ENCODE measurements at places on chromosomes 5 and 9.
A peak's percentile ranks its signal among the peaks of the same experiment; 100 is the strongest.

- no peak for DNase-seq
Observed at GRCh38 chr5:114857941-114858551, 311.7 kb downstream of the TRIM36 start.

- no peak for DNase-seq
Observed at GRCh38 chr9:107594908-107595530, 105.5 kb upstream of the KLF4 start.

GRCh38 chr5:103373597-103374472 is 115.3 kb downstream of the MACIR start:
- no peak for DNase-seq

GRCh38 chr9:133142684-133143622 is 20.8 kb downstream of the GBGT1 start:
- DNase-seq, result no peak

DNA sequence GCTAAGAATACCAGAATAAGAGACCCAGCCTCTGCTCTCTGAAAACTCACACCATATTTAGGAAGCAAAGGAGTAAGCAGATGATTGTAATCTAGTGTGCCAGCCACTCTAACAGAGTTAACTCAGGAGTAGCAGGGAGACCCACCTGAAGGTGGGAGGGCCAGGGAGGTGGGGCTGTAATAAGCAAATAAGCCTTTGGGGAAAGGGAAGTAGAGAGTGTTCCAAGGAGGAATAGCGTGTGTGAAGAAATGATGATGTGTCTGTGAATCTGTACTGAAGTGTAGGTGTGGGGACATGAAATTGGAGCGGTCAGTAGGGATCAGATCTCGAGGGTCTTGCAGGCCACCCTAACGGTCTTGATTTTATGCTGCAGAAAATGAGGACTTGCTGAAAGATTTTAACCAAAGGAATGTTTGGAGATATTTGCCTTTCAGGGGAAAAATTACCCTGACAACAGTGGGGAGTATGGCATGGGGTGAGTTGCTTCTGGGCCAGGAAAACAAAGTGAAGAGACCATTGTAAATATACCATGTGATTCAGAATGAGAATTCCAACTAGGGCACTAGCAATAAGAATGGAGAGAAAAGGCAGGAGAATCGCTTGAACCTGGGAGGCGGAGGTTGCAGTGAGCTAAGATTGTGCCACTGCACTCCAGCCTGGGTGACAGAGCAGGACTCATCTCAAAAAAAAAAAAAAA is 44.1 kb upstream of the FSD1L start:
- DNase-seq, result no peak

- no peak for DNase-seq
Observed at GRCh38 chr9:99491408-99492158, 269.5 kb downstream of the SEC61B start.

GRCh38 chr5:33639474-33639873 is 198.7 kb downstream of the TARS1 start:
- no peak for DNase-seq

GRCh38 chr5:44827681-44828080 is 18.9 kb downstream of the MRPS30 start:
- DNase-seq, result no peak

DNA sequence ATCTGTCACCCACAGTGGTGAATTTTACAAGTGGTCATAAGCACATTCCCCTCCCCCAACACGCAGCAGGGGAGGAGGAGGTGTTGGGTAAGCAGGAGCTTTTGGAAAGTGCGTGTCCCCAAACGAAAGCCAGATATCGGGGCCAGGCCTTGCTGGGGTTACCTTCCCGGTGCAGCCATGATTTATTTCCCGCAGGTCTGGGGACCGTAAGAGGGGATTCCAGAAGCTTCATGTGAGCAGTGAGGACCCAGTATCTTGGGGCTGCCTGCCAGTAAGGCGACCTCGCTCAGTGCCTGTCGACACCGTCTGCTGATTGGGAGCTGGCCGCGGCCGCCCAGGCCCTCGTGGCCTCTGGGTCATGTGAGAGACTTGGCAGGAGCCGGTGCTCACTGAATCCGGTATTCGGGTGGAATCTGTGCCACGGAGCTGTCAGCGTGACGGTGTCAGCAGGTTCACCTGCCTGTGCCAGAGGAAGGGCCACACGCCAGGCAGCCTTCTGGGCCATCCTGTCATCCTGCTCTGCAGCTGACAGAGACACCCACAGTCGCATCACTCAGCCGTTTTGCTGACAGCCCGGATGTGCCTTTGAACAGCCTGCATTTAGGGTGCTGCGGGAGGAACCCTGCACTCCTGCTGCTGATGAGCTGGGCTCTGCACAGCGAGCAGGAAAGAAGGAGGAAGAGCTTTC is 37.3 kb downstream of the SEC61B start:
- peak; percentile 17 for DNase-seq

DNA sequence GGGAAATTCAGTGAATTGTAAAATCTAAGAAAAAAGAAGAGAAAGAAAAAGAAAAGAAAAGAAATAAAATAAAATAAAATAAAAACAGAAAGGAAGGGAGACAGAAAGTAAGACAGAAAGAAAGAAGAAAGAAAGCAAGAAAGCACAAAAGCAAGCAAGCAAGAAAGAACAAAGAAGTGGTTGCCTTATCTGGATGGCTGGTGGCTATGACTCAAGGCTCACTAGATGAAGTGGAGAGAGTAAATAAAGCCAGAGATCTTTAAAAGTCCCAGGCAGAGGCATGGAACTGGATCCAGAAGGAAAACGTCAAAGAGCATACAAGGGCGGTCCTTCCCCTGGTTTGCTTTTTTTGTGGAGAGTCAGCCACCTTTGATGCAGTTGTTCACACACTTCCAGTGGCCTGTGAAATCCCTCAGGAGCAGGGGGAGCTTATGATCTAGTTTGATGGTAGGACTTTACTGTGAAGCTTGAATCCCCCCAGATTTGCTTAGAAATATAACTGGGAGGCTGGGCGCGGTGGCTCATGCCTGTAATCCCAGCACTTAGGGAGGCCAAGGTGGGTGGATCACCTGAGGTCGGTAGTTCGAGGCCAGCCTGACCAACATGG is 176.7 kb upstream of the HMHB1 start:
- DNase-seq, result no peak

- no peak for DNase-seq
Observed at GRCh38 chr5:126178521-126178920, 244.7 kb upstream of the GRAMD2B start.

DNA sequence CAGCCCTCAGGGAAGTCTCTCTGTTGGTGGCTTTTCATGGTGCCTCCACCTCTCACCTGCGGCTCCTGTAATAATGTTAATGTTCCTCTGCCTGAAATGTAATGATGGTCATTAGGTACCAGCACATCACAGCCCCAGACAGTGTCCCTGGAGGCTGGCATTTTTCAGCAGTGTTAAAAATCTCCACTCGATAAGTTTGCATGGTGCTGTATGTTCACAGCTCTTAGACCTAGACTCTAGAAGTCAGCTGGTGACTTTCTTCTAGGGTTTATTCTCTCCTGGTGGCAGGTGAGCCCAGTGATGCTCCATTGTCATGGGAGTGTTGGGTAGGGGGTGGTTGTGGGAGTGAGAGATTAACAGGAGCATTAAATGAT is 53.1 kb downstream of the GPR107 start:
- DNase-seq, result no peak

DNA sequence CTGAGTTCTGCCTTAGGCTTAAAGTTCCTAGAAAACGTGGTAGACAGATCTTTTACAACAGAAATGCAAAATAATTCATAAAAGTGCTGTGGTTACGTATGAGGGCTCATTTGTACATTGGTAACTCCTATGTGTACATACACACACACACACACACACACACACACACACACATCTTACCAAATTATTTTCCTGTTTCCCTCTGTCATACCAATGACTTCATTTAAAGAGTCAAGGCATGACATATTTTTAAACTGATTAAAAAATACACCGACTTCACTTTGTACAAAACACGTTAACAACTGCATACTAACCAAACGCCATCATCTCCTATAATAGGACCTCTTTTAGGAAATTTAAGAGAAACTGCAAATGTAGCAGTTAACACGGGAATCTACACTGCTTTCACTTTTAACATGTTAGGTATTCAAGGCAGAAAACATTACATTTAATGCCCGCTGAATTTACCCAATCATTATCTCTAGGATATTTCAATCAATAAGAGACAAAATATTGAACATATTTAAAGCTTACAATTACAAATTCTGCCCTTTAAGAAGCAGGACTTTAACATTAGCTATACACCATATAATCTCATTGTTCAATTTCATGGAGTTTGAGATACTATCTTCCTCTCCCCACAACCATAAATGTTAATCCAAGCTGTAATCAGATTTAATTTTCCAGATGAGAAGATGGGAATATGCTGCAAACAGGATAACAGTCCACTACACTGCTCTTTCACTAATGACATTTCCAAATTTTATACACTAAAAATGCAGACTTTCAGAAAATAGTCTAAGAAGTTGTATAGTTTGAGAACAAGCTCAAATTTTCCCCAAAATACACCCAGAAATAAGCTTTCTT is 133.1 kb downstream of the DENND1A start:
- no peak for DNase-seq

DNA sequence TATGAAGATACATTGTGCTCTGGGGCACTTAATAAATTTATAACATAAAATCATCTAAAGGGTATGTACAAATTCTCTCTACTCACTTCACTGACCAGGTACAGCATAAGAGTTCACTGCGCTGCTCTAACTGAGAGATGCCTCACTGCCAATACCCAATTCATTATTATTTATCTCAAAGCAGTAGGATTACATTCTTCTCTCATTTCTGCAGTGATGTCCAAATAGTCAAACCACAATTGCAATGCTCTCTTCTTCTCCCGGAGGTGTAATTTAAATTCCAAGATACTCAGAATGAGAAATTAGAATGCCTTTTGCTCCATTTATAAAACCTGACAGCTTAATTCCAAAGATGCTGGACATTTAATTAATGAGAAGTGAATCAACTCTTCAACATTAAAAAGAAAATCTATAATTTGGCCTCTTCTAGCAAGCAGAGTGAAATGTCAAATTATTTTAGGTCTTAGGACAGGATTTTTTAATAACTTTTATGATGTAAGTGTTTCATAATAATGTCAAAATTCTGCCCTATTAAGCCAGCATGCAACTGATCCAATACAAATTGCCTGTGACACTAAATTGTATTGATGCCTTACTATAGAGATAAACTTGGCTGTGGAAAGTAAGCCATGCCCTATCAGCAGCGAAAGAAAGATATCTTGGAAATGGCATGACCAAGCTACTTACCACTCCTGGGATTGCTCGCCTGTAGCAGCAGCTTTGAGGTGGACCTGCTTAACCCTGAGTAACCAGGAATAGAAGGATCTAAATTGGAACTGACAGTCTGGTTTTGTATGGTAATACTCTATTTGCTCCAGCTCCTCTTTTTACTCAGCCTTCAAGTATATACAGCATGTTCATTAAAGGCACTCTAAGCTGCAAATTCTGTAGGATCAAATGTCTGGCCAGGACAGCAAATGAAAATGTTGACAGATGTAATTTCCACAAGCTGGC is 374.2 kb upstream of the TYRP1 start:
- DNase-seq, result no peak

DNA sequence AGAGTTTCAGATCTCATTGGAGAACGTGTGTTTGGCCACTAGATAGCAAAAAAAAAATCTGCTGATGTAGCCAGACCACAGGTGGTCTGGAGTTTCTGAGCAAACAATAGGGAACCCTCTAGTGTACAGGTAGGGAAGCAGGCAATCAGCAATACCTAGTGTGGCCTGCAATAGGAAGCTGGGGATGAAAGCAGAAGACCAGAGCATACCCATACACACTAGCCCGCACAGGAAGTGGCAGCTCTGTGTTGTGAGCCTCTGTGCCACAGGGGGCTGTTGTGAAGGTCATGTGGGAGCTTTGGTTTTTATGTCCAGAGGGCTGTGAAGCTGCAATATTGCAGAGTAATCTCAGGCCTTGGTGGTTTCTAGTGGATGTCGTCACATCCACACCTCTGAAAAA is 81.2 kb downstream of the MTAP start:
- DNase-seq, result no peak

DNA sequence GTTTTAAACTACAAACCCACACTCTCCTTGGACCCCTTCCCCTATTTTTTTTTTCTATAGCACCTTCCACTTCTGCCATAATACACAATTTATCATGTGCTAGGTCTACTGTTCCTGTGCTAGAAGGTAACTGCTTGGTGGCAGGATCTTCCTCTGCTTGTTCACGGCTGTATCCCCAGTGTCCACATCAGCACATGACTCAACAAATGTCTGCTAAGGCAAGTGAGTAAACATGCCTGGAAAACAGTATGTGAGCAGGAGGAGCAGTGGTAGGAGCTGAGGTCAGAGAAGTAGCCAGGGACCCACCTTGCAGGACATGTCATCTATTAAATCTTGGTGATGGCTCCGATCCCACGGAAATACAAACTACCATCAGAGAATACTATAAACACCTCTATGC is 79.4 kb downstream of the AUH start:
- no peak for DNase-seq

All from activated T-cell treated with anti-CD3 and anti-CD28 coated beads, Interleukin-2, amount 50 U/mL, for 4 hours (primary cell).